ENCODE measurements at places on chromosomes 13 and 19.
A peak's percentile ranks its signal among the peaks of the same experiment; 100 is the strongest.

DNA sequence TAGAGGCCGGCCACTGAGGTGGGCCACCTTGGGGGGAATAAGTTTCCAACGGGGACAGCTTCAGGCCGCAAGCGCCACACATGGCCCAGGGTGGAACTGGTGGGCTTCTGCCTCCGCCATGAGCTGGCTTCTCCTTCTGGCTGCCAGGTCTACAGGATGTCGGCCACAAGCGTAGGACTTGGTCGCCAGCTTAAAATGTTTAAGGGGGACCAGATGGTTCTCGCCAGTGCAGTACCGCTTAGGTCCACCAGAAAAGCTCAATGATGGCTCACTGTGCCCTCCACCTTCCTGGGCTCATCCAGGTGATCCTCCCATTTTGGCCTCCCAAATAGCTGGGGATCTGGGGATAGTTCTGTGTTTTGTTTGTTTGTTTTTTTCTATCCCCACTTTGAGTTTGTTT is 38.7 kb upstream of the ZNF254 start:
- no peak for DNase-seq

- DNase-seq: no peak
These were observed 444 bp upstream of the NCCRP1 start for GRCh38 chr19:39196320-39196719.

DNA sequence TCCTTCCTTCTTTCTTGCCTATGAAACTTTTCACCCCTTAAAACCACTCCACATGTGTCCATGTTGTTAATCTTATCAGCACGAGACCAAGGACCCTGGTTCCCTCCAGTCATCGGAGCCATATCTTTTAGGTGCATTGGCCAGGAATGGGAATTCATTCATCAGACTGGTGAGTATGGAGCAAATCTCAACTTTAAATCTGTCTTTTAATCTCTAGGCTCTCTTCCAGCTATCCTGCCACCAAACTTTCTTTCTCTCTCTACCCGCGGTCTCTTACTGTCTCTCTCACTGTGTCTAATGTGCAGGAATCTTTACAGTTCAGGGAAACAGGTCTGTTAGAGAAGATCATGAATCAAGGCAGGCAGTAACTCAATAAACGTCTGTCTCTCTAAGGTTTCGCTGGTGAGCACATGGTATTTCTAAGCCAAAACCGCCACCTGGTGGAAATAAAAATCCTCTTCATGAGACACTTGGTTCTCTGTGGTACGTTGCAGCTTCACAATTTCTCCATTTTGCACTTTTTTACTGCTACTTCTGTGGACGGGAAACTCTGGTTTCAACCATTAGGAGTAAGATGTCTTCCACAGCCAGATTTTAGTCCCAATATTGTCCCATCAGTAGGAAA is 16.1 kb downstream of the LGALS16 start:
- no peak for DNase-seq

GRCh38 chr19:33660410-33661124 is 38.8 kb downstream of the CHST8 start:
- DNase-seq: no peak

GRCh38 chr13:30744056-30744680 is 8.8 kb downstream of the ALOX5AP start:
- peak; percentile 75 for DNase-seq

- DNase-seq: no peak
These were observed 103.4 kb upstream of the POSTN start for GRCh38 chr13:37701972-37702371.

DNA sequence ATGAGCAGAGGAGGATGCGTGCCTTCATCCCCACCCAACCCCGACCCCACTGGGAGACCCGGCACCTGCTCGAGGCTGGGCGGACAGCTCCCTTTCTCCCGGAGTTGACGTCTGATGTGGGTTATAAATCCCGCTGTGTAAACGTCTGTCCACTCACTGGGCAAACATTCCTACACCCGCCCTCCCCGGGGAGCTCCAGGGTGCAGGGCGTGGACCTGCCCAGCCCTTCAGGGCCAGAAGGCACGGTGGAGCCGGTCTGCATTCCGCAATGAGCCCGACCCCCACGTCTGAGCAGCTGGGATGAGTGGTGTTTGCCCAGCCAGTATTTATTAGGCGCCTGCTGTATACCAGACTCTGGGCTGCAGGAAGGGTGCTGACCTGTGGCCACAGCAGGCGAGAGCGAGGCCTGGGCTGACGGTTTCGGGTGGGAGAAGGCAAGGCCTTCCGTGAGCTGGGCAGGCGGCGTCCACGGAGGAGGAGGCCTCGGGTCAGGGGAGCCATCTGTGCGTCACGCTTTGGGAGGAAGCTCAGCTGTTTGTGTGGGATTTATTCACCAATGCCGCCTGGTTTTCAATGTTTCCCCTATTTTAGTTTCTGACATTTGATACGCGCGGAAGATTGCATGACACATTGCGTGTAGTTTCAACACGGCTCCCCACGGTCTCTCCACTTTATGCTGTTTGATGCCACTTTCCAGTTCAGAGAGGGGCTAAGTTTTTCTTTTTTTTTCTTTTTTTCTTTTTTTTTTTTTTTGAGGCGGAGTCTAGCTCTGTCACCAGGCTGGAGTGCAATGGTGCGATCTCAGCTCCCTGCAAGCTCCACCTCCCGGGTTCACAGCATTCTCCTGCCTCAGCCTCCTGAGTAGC is 2.0 kb downstream of the MISP start:
- no peak for DNase-seq

GRCh38 chr13:44273991-44274770 is 99.4 kb upstream of the SERP2 start:
- no peak for DNase-seq

GRCh38 chr13:37446503-37446902 is 152.1 kb downstream of the POSTN start:
- no peak for DNase-seq
